ENCODE measurements at places on chromosomes 2 and 18.

GRCh38 chr2:146415291-146415690, 1429.5 kb upstream of the ACVR2A start:
- DNase-seq, result no peak

- no peak for DNase-seq
Measured at GRCh38 chr2:196367633-196368032, 196.3 kb upstream of the STK17B start.

DNA sequence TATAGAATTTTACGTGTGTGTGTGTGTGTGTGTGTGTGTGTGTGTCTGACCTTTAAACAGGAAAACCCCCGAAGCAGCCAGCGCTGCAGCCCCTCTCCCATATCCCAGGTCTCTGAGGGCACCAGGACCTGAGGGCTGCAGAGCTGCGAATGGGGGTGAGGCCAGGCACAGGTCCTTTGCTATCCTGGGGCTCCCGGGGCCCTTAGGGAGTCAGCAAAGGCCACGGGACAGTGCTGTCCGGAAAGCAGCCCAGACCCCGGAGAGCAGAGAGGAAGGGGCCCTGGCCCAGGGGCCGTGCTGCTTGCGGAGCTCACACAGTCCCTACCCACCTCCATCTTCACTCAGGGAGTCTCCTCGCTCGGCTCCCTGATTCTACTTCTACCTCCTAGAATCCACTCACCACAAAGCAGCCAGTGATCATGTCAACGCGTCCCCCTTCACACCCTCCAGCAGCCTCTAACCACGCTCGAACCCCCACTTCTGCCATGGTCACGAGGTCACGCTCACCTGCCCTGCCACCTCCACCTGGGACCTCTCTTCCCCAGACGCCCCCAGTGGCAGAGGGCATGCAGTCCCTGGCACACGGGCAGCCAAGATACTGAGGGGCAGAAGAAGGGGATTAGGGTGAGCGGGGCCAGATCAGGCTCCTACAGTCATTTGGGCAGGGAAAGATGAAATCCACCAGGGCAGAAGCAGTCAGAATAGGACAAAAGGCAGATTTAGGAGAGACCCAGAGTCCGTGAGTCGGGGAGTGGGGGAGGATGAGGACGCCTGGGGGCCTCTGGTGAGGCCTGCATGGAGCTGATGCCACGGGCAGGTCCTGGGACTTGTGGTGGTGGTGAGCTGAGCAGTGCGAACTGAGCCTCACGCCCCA, 86.7 kb downstream of the USP40 start:
- DNase-seq, result no peak

GRCh38 chr2:38073211-38074057, 2.5 kb downstream of the CYP1B1 start:
- no peak for DNase-seq

DNA sequence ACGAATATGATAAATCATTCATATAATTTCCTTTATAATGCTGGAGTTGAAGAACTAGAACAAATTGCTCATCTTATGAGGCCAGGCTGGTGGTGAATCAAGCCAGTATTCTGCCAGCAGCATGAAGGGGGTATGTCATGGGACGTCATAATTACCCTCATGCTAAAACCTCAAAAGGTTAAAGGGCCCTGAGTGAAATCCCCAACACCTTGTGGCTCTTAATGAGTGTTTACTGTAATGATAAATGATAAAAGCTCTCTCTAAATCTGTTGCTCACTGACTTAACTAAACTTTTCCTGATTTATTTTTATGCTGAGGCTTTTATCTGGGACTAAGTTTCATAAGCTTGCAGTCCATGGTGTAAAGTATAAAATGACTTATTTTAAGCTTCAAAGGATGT, 18.3 kb upstream of the NEDD4L start:
- no peak for DNase-seq

DNA sequence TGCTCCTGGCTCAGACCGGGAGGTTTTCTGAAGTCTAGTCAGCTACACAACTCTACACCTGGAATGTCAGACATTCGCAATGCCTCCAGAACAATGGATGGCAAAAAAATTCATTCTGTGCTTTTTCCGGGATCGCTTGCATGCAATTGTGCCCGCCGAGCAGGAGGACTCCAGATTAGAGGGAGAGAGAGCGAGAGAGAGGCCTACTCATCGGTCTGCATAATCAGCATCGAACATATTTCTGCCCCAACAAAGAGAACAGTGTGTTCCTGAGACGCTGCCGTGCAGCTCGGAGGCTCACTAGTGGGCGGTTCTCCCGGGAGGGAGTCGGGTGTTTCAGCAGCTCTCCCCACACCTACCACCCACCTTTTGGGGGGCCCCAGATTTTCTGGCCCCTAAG, 117.1 kb downstream of the KLHL29 start:
- DNase-seq, result no peak

DNA sequence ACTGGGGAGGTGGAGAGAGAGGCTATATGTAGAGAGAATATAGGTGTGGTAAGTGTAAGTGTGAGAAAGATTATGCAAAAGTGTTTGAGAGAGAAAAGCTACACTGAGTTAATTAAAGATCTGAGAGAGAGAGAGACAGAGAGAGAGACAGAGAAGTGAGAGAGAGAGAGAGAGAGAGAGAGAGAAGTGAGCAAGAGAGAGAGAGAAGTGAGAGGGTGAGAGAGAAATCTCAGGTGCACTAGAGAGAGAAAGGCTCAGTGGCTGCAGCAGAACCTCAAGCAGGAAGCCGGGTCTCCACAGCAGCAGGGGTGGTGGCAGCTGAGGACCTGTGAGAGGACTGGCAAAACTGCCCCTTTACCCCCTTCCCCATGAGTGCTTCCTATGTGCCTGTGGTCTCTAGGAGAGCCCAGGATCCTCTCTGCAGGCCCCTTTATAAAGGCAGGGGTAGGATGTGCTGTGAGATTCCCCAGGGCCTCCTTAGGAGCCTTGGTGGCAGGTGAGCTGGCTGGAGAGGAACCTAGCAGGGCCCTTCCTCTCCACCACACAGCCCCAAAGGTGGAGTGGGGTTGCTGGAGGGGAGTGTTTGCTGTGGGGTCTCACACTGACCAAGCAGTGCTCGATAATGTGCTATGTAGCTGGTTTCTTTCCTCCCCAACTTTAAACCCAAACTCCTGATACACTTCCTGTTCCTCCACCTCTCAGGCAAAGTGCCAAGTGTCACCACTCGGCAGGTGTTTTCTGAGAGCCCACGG, 52.6 kb downstream of the SLC4A5 start:
- no peak for DNase-seq

DNA sequence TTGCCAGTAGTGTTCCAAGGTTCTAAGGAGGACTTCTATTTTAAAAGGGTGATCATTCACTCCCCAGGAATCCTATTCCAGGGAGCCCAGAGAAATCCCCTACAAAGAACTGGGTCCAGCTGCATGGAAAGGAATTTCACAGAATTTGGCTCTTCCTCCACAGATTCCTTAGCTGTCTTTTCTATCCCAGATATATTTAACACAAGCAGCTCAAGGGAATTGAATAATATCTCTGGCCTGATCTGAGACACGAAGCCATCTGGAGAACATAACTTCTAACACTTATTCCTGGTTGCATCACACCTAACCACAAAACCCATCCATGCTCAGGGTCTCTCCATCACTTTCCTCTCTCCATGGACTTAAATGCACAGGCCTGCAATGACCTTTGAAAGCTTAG, 306.7 kb upstream of the ACVR2A start:
- DNase-seq, result peak; percentile 59

All from fibroblast of gingiva (primary cell).